Right lobe of liver (tissue), 6 donors: ENCODE measurements at places on chromosomes 2 and 18. TPM values are rescaled to one million over a fixed set of nuclear protein-coding genes. Genes with fewer than 3 reads are reported as not detected.

- H3K36me3 ChIP-seq, result no peaks in the 10 kb centered on the region
- no peaks in the 10 kb centered on the region for H3K27me3 ChIP-seq
- no peak overlapping the region for H3K27ac ChIP-seq
- no peak overlapping the region for H3K4me3 ChIP-seq
These were observed 10.8 kb upstream of the ITGA6 start for GRCh38 chr2:172416447-172417058.

- H3K4me1 ChIP-seq, result no peaks in the 10 kb centered on the region
- H3K36me3 ChIP-seq, result no peaks in the 10 kb centered on the region
- no peaks in the 10 kb centered on the region for H3K27me3 ChIP-seq
- H3K4me3 ChIP-seq, result no peak overlapping the region
These were observed 157.4 kb downstream of the SOX11 start for GRCh38 chr2:5849562-5849961.

DNA sequence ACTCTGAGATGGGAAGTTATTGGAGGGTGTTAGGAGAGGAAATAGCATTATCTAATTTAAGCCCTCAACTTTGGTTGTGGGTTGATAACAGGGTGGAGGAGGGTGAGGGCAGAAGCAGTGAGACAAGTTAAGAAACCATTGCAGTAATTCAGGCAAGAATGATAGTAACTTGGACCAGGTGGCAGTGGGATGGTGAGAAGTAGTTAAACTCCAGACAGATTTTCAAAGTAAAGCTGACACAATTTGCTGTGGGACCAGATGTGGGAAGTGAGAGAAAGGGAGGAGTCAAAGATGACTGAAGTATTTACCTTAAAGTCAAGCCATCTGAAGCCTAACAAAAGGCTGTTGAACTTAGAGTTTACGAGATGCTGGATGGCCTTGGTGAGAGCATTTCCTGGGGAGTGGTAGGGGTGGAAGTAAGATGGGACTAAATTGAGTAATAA lies 163.2 kb upstream of the KLF7 start:
- H3K27ac ChIP-seq, result no peak overlapping the region
- no peaks in the 10 kb centered on the region for H3K27me3 ChIP-seq
- DNase-seq, result no peak

GRCh38 chr2:124025171-124025580 lies at the start of gene CNTNAP5:
Gene CNTNAP5, plus strand, starts transcription at chr2:124025287. Its CDS starts 364 bp downstream, at chr2:124025651.
- no peaks in the 10 kb centered on the region for H3K4me1 ChIP-seq
- H3K36me3 ChIP-seq, result no peaks in the 10 kb centered on the region
- H3K4me3 ChIP-seq, result no peak within 1 kb of the TSS
- DNase-seq, result peak; percentile 49
- no peaks in the 10 kb centered on the region for H3K27me3 ChIP-seq

DNA sequence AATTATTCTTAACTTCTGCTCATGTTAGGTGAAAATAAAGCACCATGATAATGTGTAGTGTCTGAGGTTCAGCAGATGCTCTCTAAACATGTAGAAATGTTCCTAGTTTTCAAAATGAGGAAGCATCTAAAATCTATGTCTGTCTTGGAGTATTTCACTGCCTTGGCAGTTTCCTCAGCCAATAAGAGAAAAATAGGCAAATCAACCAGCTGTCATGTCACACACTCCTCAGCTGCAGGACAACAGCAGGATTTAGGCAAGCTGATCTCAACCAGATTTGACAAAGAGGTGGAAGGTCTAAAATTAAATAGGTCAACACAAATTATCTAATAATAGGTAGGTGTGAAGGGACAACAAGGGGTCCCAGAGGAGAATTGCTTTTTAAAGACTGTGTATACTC lies 164.1 kb upstream of the BOD1L2 start:
- H3K27me3 ChIP-seq, result no peaks in the 10 kb centered on the region
- H3K4me3 ChIP-seq, result no peak overlapping the region
- DNase-seq, result no peak
- H3K36me3 ChIP-seq, result no peaks in the 10 kb centered on the region

DNA sequence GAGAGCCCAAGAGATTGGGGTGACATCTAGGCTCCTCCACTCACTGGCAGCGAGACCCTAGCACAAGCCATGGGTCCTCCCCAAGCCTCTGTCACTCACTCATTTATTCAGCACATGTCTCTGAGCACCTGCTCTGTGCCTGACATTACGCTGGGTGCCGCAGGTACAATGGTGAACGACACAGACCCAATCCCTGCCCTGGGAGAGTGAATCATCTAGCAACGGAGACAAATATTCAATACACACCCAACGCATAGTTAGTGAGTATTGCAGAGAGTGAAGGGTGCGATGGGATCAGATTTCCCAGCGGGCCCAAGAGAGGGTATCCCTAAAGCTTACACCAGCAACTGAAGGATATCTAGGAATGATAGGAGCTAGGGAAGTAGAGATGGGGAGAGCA lies 45.5 kb downstream of the ZFP36L2 start:
- H3K27ac ChIP-seq, result no peak overlapping the region
- no peaks in the 10 kb centered on the region for H3K36me3 ChIP-seq
- DNase-seq, result no peak
- no peaks in the 10 kb centered on the region for H3K27me3 ChIP-seq
- H3K4me3 ChIP-seq, result no peak overlapping the region

Gene CNTNAP5
- not detected for total RNA-seq

Gene RAD51AP2
- total RNA-seq, result not detected

- H3K27ac ChIP-seq, result no peak overlapping the region
- H3K4me1 ChIP-seq, result peaks cover 10% of the 10 kb centered on the region
- no peaks in the 10 kb centered on the region for H3K27me3 ChIP-seq
- H3K4me3 ChIP-seq, result peak overlapping the region; percentile 52
- DNase-seq, result peak; percentile 58
- H3K36me3 ChIP-seq, result no peaks in the 10 kb centered on the region
These were observed 4.1 kb upstream of the ITPRIPL1 start for GRCh38 chr2:96320728-96321622.

GRCh38 chr2:136118819-136119716 lies 1.1 kb upstream of the CXCR4 start:
- peaks cover 18% of the 10 kb centered on the region for H3K27me3 ChIP-seq
- no peaks in the 10 kb centered on the region for H3K4me1 ChIP-seq
- no peaks in the 10 kb centered on the region for H3K36me3 ChIP-seq
- no peak overlapping the region for H3K27ac ChIP-seq
- DNase-seq, result peak; percentile 70

GRCh38 chr2:46779447-46779941 lies 136.1 kb downstream of the MCFD2 start:
- H3K27ac ChIP-seq, result no peak overlapping the region
- H3K36me3 ChIP-seq, result no peaks in the 10 kb centered on the region
- H3K4me1 ChIP-seq, result no peaks in the 10 kb centered on the region
- no peaks in the 10 kb centered on the region for H3K27me3 ChIP-seq
- no peak for DNase-seq

Gene PAIP2B
- 19.8 TPM for total RNA-seq

DNA sequence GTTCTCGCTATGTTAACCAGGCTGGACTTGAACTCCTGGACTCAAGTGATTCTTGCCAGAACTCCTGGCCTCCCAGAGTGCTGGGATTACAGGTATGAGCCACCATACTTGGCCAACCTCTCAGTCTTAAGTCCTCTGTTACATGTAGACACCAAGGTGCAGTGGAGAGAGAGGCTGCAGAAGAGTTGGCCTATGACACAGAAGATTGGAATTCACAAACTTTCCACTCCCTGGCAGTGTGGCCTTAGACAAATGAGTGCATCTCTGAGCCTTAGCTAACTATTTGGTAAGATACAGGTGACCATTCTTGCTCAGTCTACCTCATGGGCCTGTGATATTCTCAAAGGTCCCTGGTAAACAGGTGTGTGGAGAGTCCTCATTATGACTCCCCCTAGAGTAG lies 159.7 kb downstream of the MYCN start:
- no peak overlapping the region for H3K27ac ChIP-seq
- peaks cover 31% of the 10 kb centered on the region for H3K4me1 ChIP-seq
- no peaks in the 10 kb centered on the region for H3K27me3 ChIP-seq
- no peaks in the 10 kb centered on the region for H3K36me3 ChIP-seq

GRCh38 chr2:236510034-236510433 lies 59.6 kb upstream of the ACKR3 start:
- no peak overlapping the region for H3K4me3 ChIP-seq
- H3K36me3 ChIP-seq, result no peaks in the 10 kb centered on the region
- H3K27ac ChIP-seq, result no peak overlapping the region
- H3K4me1 ChIP-seq, result no peaks in the 10 kb centered on the region
- no peaks in the 10 kb centered on the region for H3K27me3 ChIP-seq
- DNase-seq, result no peak

- H3K36me3 ChIP-seq, result no peaks in the 10 kb centered on the region
- no peak for DNase-seq
- H3K27ac ChIP-seq, result no peak overlapping the region
- no peaks in the 10 kb centered on the region for H3K4me1 ChIP-seq
These were observed 3.0 kb upstream of the GLI2 start for GRCh38 chr2:120732506-120733237.

GRCh38 chr2:161204846-161205245 lies 44.6 kb downstream of the TANK start:
- no peak for DNase-seq
- H3K36me3 ChIP-seq, result peaks cover 4% of the 10 kb centered on the region
- no peaks in the 10 kb centered on the region for H3K27me3 ChIP-seq
- peaks cover 8% of the 10 kb centered on the region for H3K4me1 ChIP-seq
- no peak overlapping the region for H3K27ac ChIP-seq
- no peak overlapping the region for H3K4me3 ChIP-seq

Gene ALLC
- total RNA-seq, result not detected

DNA sequence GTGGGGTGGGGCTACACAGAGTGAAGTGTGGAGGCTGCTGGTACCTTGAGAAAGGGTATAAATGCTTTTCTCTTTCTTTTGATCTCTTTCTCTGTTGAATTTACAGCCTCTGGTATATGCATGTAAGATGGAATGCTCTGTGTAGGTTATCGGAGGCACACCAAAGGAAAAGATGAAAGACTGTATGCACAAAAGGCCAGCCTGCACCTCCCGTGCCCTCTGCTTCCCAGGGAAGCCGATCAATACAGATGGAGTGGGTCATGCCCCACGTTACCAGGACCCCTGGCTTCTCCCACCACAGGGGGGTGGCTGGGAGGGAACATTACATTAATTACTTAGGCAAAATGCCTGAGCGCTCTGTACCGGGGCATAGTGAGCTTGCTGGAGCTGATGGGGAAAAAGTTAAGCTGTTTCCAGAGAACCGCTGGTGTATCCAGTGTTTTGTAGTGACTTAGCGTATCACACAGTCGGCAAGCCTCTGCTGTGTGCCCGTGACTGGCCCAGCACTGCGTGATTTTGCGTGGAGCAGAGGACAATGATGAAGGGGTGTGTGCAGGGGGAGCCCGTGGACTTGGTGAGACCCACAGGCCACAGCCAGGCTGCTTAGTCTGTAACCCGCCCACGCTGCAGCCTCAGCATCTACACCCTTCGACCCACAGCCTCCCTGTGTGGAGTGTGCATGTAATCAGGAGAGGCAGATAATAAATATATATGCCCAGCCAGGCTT lies 8.0 kb downstream of the ALLC start:
- H3K4me1 ChIP-seq, result no peaks in the 10 kb centered on the region
- H3K4me3 ChIP-seq, result no peak overlapping the region
- no peak overlapping the region for H3K27ac ChIP-seq
- no peak for DNase-seq
- H3K36me3 ChIP-seq, result no peaks in the 10 kb centered on the region

GRCh38 chr2:72135921-72136320 lies 11.7 kb downstream of the CYP26B1 start:
- no peak overlapping the region for H3K4me3 ChIP-seq
- H3K36me3 ChIP-seq, result no peaks in the 10 kb centered on the region
- H3K4me1 ChIP-seq, result peaks cover 8% of the 10 kb centered on the region
- DNase-seq, result peak; percentile 20

DNA sequence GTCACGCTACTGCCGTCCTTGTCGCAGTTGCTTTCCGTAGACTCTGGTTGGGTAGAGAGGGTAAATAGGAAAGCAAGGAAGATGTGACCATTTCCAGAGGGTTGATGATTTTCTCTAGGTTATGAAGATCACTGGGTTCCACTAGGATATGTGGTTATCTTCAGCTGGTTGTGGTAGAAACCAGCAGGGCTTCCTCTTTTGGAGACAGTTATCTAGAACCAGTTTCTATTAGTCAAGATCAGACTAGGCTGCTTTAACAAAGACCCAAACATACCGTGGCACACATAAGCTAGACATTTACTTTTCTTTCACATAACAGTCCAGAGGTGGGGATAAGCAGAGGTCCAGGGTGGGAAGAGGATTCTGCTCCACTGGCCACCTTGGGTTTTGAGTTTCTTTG lies 59.6 kb downstream of the FASTKD2 start:
- H3K27me3 ChIP-seq, result no peaks in the 10 kb centered on the region
- no peak overlapping the region for H3K27ac ChIP-seq
- no peak for DNase-seq

GRCh38 chr2:121695171-121695451 lies 41.6 kb downstream of the NIFK start:
- no peak for DNase-seq
- no peaks in the 10 kb centered on the region for H3K36me3 ChIP-seq
- H3K4me3 ChIP-seq, result no peak overlapping the region
- H3K4me1 ChIP-seq, result no peaks in the 10 kb centered on the region
- H3K27me3 ChIP-seq, result no peaks in the 10 kb centered on the region

DNA sequence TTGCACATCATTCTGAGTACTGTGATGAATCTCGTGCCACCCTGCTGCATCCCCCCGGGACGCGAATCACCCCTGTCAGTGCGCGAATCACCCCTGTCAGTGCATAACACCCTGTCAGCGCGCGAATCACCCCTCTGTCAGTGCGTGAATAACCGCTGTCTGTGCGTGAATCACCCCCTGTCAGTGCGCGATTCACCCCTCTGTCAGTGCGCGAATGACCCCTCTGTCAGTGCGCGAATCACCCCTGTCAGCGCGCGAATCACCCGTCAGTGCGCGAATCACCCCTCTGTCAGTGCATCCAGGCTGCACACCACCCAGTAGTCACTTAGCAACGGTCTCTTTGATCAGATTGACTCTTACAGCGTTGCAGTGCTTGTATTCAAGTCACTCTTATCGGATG lies 134.4 kb upstream of the TPO start:
- no peak overlapping the region for H3K4me3 ChIP-seq
- no peaks in the 10 kb centered on the region for H3K36me3 ChIP-seq
- no peak overlapping the region for H3K27ac ChIP-seq
- H3K27me3 ChIP-seq, result no peaks in the 10 kb centered on the region

- H3K36me3 ChIP-seq, result no peaks in the 10 kb centered on the region
- no peak for DNase-seq
- H3K4me1 ChIP-seq, result no peaks in the 10 kb centered on the region
- H3K4me3 ChIP-seq, result no peak overlapping the region
- no peak overlapping the region for H3K27ac ChIP-seq
These were observed 218.1 kb downstream of the SEPTIN10 start for GRCh38 chr2:109395494-109396201.

Gene NCKAP5
- total RNA-seq, result 4.4 TPM

DNA sequence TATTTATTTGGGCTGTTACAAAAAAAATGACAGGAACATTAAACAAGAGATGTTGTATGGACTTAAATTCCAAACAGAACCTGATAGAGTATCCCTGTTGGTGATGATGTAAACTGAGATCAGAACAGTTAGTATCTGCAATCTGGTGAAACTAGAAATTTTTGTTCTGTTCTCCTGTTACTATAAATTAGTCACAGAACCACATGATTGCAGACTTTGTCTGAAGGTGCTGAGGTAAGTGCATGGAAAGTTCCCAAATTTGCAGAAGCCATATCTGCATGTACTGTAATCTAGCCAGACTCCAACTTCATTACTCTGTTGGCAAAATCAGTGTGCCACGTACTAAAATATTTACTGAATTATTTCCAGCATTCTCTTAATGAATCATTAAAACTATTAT lies 516.3 kb upstream of the FSIP2 start:
- H3K36me3 ChIP-seq, result no peaks in the 10 kb centered on the region
- no peak overlapping the region for H3K27ac ChIP-seq
- no peak for DNase-seq
- H3K4me3 ChIP-seq, result no peak overlapping the region
- H3K27me3 ChIP-seq, result no peaks in the 10 kb centered on the region
- no peaks in the 10 kb centered on the region for H3K4me1 ChIP-seq

GRCh38 chr18:32437100-32437834 lies 33.4 kb downstream of the GAREM1 start:
- H3K27ac ChIP-seq, result no peak overlapping the region
- no peak overlapping the region for H3K4me3 ChIP-seq
- H3K27me3 ChIP-seq, result no peaks in the 10 kb centered on the region
- no peak for DNase-seq
